CD4-positive, alpha-beta memory T cell (primary cell): ENCODE measurements at places on chromosomes 13 and 19. TPM values are rescaled to one million over a fixed set of nuclear protein-coding genes. Genes with fewer than 3 reads are reported as not detected.

The ASPDH gene
- total RNA-seq: not detected

The PRODH2 gene
- total RNA-seq: not detected

The VSTM2B gene
- total RNA-seq: not detected

The GPC5 gene
- not detected for total RNA-seq
